Caco-2 (cell line): ENCODE measurements at places on chromosomes 3 and 15. TPM values are rescaled to one million over a fixed set of nuclear protein-coding genes. Genes with fewer than 3 reads are reported as not detected.

GRCh38 chr15:68589783-68590710 is 11.3 kb downstream of the CORO2B start:
- H3K4me3 ChIP-seq: no peak overlapping the region
- H3K36me3 ChIP-seq: no peaks in the 10 kb centered on the region
- H3K27ac ChIP-seq: no peak overlapping the region
- H3K27me3 ChIP-seq: no peaks in the 10 kb centered on the region

DNA sequence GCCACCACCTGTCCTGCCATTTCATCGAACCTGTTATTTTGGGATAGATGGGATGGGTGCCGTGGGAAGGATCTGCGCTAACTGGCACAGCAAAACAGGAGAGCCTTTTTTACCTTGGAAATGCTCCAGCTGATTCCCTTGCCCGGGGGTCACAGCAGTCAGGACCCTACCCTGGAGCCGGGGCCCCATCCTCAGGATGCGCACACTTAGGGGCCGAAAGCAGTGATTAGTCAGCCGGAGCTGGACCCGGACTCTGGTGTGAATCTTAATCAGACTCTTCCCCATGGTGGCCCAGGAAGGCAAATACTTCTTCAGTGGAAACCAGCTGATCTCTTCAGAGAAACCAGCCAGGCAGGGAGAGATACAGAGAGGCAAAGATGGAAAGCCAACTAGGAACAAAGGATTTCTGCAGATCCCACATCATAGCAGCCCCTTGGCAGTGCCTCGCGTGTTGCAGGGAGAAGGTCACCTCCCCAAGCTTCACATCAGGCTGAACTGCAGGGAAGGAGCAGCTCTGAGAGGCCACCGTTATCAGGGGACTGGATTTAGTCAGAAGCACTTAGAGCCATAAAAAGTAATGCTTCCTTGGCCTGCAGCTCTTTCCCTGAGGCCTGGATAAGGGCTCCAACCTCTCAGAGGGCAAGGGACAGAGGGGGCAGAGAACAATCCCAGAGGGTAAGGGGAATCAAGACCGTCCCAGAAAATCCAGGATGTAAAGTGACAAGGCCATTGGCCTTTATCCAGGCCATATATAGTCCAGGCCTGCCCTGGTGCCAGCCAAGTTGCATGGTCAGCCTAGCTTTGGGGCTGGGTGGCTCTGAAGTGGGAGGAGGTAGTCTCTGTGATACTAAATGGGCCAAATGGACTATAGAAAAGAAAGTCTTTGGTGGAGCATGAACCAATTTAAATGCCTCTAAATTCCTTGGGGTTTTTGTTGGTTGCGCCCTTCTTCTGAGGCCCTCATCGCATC is 52.9 kb downstream of the WDR76 start:
- no peak overlapping the region for H3K27ac ChIP-seq
- DNase-seq: peak; percentile 62
- no peaks in the 10 kb centered on the region for H3K36me3 ChIP-seq
- H3K4me1 ChIP-seq: peaks cover 40% of the 10 kb centered on the region

DNA sequence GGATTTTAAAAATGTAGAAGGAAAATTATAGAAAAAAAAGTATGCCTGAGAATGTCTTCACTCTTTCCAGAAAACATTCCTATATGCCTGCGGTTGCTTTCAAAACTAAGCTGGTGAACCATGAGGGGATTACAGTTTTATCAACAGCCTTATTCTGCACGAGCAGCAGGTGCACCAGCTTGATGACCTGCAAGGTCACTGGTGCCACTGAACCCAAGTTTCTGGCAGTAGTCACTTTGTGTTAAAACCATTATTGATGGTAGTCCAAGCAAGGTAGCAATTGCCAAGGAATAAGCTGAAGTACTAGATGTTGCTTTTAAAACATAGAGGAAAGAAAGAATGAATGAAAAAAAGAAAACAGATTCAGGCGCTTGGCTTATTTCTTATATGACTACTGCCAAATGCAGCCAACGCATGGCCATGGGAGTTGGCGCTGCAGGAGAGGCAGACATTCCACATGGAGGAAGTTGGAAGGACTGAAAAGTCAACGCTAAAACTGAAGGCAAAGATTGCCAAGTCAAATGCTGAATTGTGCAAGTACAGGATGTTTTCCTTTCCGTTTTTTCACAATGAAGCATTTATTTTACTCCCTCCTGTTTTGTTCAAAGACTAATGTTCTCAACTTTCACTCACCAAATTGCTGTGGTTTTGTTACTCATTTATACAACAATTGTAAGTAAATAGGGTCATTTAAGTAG is 601.4 kb downstream of the CADM2 start:
- no peak overlapping the region for H3K4me3 ChIP-seq
- no peak for DNase-seq
- H3K36me3 ChIP-seq: no peaks in the 10 kb centered on the region
- no peaks in the 10 kb centered on the region for H3K27me3 ChIP-seq
- H3K4me1 ChIP-seq: no peaks in the 10 kb centered on the region
- no peak overlapping the region for H3K27ac ChIP-seq

GRCh38 chr3:114624047-114624445 is 330.2 kb downstream of the TIGIT start:
- no peaks in the 10 kb centered on the region for H3K27me3 ChIP-seq
- H3K4me3 ChIP-seq: no peak overlapping the region
- DNase-seq: no peak
- H3K36me3 ChIP-seq: no peaks in the 10 kb centered on the region
- peak overlapping the region; percentile 25 for H3K27ac ChIP-seq
- peaks cover 11% of the 10 kb centered on the region for H3K4me1 ChIP-seq

DNA sequence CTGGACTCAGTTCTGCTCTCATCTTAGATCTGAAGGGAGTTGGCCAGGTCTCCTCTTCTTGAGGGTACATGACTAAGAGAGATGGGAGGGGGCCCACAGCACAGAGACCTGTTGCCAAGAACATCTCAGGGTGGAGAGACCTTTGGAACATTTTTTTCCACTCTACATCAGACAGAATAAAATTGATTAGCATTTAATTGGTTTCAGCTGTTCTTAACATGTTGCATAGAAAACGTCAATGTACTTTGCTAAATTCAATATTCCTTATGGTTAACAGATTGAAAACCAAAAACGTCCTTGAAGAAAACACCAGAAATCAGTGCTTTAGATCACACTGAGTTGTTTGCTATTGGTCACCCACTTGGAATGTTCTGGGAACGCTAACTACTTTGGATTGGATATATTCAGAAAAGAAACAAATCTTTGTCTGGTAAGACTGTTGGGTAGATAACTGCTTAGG is 36.4 kb upstream of the FSTL1 start:
- no peak overlapping the region for H3K27ac ChIP-seq
- H3K36me3 ChIP-seq: no peaks in the 10 kb centered on the region
- H3K4me1 ChIP-seq: no peaks in the 10 kb centered on the region

GRCh38 chr15:41567862-41568261 is 8.8 kb downstream of the TYRO3 start:
- H3K27me3 ChIP-seq: no peaks in the 10 kb centered on the region
- peaks cover 58% of the 10 kb centered on the region for H3K4me1 ChIP-seq
- peak overlapping the region; percentile 89 for H3K27ac ChIP-seq

DNA sequence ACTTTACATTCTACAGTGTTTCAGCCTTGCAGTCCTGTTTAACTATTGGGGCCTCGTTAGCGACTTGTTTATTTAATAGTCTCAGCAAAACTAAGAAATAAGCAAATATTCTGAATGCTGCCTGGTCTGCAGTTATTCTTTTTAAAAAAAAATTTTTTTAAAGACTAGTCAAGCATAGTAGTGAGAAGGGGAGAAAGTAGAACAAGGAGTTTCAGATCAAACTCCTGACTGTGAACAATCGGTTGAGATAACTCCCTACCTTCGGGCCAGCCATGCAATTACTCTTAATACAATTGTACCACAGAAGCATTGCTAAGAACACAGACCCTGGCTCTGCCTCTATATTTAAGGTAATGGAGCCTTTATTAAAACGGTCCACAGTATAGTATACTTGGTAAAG is 5.8 kb upstream of the DUT start:
- H3K4me3 ChIP-seq: no peak overlapping the region
- H3K36me3 ChIP-seq: no peaks in the 10 kb centered on the region
- no peaks in the 10 kb centered on the region for H3K27me3 ChIP-seq
- 0 out of 2 replicates have a peak, but pooled peaks cover 3% of the 10 kb centered on the region for H3K4me1 ChIP-seq

GRCh38 chr15:56929399-56929798 is 11.0 kb downstream of the TCF12 start:
- no peak overlapping the region for H3K4me3 ChIP-seq
- DNase-seq: no peak
- no peaks in the 10 kb centered on the region for H3K36me3 ChIP-seq
- no peaks in the 10 kb centered on the region for H3K27me3 ChIP-seq

DNA sequence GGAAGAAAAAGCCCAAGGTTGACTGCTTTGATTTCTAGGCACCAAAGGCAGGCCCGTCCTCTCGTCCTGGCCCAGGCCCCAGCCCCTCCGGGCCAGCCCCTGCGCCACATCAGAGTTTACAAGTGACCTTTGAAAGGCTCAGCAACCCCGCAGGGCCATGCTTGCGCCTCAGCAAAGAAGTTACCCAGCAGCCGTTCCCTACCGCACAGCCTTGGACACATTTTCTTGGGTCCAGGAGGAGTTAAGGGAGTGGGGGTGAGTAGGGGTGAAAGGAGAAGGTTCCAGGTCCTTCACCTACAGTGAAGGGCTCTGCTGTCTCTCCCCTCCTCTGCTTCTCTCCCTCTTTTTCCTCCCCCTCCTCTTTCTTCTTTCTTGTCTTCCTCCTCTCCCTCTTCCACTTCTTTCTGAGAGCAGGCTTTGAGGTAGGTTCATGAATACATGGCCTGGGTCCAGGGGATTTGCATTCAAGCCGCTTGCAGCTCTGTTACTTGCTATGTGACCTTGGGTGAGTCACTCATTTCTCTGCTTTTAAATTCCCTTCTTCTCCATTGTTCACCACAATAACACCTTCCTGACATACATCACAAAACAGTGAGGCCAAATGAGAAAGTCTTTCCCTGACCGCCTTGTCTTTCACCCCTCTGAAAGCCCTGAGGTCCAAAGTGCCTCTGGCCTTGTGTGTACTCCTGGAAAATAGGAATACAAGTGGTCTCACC is 223.3 kb upstream of the TPRG1 start:
- peak overlapping the region; percentile 62 for H3K27ac ChIP-seq
- no peaks in the 10 kb centered on the region for H3K36me3 ChIP-seq
- peaks cover 30% of the 10 kb centered on the region for H3K4me1 ChIP-seq
- peak overlapping the region; percentile 46 for H3K4me3 ChIP-seq
- H3K27me3 ChIP-seq: no peaks in the 10 kb centered on the region

Gene ITGA11
- 0.18 TPM in 1 of 2 replicates, not detected in the other for total RNA-seq

Gene GOLGA8T
- total RNA-seq: not detected in 2 replicates

Gene CYP11A1
- 0.56 TPM in 1 of 2 replicates, not detected in the other for total RNA-seq

Gene ANKUB1
- not detected in 2 replicates for total RNA-seq

Gene CCR9
- not detected in 2 replicates for total RNA-seq

Gene NIPA2
- 85.3 and 89.4 TPM in 2 replicates for total RNA-seq
